CD14-positive monocyte (primary cell): ENCODE measurements at places on chromosomes 5 and 9. TPM values are rescaled to one million over a fixed set of nuclear protein-coding genes. Genes with fewer than 3 reads are reported as not detected.

GRCh38 chr5:126525630-126526245, 69.3 kb downstream of the ALDH7A1 start:
- no peaks in the 10 kb centered on the region for H3K36me3 ChIP-seq
- H3K27me3 ChIP-seq: no peaks in the 10 kb centered on the region
- H3K27ac ChIP-seq: no peak overlapping the region
- DNase-seq: no peak
- H3K4me1 ChIP-seq: peaks cover 4% of the 10 kb centered on the region

GRCh38 chr9:32703635-32704034, 68.2 kb upstream of the TAF1L start:
- no peaks in the 10 kb centered on the region for H3K4me1 ChIP-seq
- H3K4me3 ChIP-seq: no peak overlapping the region
- H3K27ac ChIP-seq: no peak overlapping the region
- H3K27me3 ChIP-seq: no peaks in the 10 kb centered on the region

- no peaks in the 10 kb centered on the region for H3K4me1 ChIP-seq
- H3K36me3 ChIP-seq: no peaks in the 10 kb centered on the region
- no peaks in the 10 kb centered on the region for H3K27me3 ChIP-seq
- H3K4me3 ChIP-seq: no peak overlapping the region
- H3K27ac ChIP-seq: no peak overlapping the region
- DNase-seq: no peak
Observed at GRCh38 chr9:99605016-99605743, 216.5 kb upstream of the NR4A3 start.

GRCh38 chr5:175627005-175627404, 30.9 kb upstream of the HRH2 start:
- no peak overlapping the region for H3K27ac ChIP-seq
- H3K27me3 ChIP-seq: no peaks in the 10 kb centered on the region
- H3K4me1 ChIP-seq: no peaks in the 10 kb centered on the region

- H3K4me1 ChIP-seq: no peaks in the 10 kb centered on the region
- H3K27me3 ChIP-seq: no peaks in the 10 kb centered on the region
- no peak for DNase-seq
Observed at GRCh38 chr5:118397236-118397635, 591.1 kb downstream of the DTWD2 start.

DNA sequence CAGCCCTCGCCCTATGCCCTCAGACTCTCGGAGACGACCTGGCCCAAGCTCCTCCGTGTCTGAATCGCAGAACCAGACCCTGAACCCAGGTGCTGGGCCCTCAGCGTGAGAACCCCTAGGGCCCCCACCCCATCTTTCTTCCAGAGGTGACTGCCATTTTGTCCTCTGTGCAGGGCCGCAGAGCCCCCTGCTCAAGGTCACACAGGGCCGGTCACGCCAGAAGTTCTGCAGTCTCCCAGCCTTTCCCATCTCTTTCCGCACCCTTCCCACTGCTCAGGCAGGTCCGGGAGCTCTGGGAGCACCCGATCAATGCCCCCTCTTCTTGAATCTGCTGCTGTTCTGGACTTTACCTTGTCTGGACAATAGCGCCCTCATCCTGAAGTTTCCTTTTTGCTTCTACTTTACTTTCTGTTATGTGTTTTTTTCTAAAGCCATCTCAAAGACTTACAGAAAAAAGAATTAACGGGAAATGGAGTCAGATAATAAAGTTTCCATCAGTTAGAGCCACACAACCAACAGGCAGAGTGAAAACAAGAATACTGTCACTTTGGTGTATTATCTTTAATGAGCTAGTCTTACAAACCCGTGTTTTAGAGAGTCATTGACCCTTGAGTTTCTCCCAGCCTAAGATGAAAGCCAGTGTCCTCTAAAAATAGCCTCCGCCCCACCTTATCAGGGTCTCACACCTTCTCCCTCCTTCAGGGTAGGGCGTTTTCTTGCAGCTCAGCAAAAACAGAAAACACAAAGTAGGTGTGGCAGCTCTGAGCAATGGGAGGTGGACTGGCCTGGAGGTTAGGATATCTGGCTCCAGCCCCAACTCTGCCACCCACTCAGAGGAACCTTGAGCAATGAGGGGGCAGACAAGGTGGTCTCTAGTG, 1.8 kb downstream of the TMOD1 start:
- peaks cover 17% of the 10 kb centered on the region for H3K4me1 ChIP-seq
- no peak for DNase-seq
- H3K36me3 ChIP-seq: no peaks in the 10 kb centered on the region
- no peak overlapping the region for H3K4me3 ChIP-seq
- no peak overlapping the region for H3K27ac ChIP-seq

- no peak overlapping the region for H3K4me3 ChIP-seq
- H3K27me3 ChIP-seq: no peaks in the 10 kb centered on the region
- H3K27ac ChIP-seq: no peak overlapping the region
Observed at GRCh38 chr5:133110709-133111108, 58.9 kb downstream of the HSPA4 start.

GRCh38 chr5:32908641-32909040, 197.5 kb downstream of the NPR3 start:
- no peak overlapping the region for H3K4me3 ChIP-seq
- DNase-seq: no peak
- H3K4me1 ChIP-seq: no peaks in the 10 kb centered on the region

GRCh38 chr5:141338538-141339306, at the start of gene PCDHGA2:
Gene PCDHGA2, plus strand, starts transcription at chr5:141338760.
- no peak within 1 kb of the TSS for H3K27ac ChIP-seq
- DNase-seq: no peak
- H3K4me3 ChIP-seq: no peak within 1 kb of the TSS

DNA sequence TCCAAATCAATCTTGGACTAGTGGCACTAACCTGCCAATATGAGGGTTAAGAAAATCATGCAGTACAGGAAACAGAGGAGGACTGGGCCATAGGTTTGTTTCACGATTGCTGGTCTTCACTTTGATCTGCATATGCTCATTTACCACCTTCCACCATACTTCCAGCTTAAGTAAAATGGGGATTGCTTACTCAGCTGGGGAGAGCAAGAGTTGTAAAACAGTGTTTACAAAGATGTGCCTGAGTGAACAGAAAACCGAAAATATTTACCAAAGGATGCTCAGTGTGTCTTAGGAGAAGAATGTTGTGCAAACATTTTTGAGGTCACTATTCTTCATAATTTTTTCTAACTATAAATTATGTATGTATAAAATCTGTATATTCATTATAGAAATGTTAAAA, 65.1 kb upstream of the DNAH5 start:
- peaks cover 30% of the 10 kb centered on the region for H3K27me3 ChIP-seq
- no peaks in the 10 kb centered on the region for H3K36me3 ChIP-seq
- DNase-seq: no peak
- H3K27ac ChIP-seq: no peak overlapping the region

DNA sequence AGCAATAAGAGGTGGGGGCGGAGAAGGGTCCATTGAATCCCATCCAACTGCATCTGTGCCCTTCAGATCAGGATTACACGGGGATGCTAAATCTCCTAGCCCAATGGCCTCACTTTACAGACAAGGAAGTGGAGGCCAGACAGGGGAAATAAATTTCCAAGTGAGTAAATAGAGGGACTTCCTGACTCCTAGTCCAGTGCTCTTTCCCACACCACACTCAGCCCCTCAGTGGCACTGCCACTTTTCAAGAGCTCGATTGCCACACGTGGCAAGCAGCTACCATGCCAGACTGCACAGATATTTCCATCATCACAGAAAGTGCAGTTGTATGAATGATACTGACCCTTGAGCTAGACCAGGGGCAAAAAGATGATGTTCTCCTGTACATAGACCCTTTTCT, 8.2 kb upstream of the TNIP1 start:
- H3K27me3 ChIP-seq: no peaks in the 10 kb centered on the region
- H3K36me3 ChIP-seq: no peaks in the 10 kb centered on the region
- H3K4me3 ChIP-seq: no peak overlapping the region
- peaks cover 81% of the 10 kb centered on the region for H3K4me1 ChIP-seq

GRCh38 chr5:179906795-179907555, 722 bp downstream of the TBC1D9B start:
- peak overlapping the region; percentile 39 for H3K4me3 ChIP-seq
- H3K4me1 ChIP-seq: peaks cover 29% of the 10 kb centered on the region
- peak overlapping the region; percentile 17 for H3K27ac ChIP-seq
- H3K36me3 ChIP-seq: peaks cover 29% of the 10 kb centered on the region
- no peak for DNase-seq

PCDHGA12 gene
- not detected for polyA plus RNA-seq

SHC3 gene
- polyA plus RNA-seq: not detected

SOHLH1 gene
- polyA plus RNA-seq: not detected

FOXD4L6 gene
- 0.05 TPM in 1 of 2 replicates, not detected in the other for polyA plus RNA-seq

TLN1 gene
- polyA plus RNA-seq: 93.0 TPM

TPPP gene
- 0.06 and 0.17 TPM in 2 replicates for polyA plus RNA-seq

PCDHGA4 gene
- polyA plus RNA-seq: not detected

PCDHB9 gene
- not detected for polyA plus RNA-seq
